ENCODE measurements at places on chromosomes 12 and 14.

DNA sequence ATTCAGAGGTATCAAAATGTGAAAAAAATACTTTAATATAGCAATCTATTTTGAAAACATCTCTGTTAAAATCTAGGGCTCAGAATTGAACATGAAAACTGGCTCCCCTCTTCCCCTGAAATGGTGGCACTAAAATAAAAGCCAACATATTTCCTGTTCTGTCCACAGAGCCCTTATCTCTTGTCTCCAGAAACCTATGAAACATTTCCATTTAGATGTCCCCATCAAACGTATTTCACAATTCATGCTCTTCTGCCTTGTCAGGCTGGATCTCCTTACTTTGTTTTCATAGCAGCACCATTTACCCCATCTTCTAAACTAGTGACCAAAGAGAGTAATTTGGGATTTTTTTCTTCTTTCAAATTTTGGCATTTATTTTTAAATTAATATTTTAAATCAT is 42.4 kb downstream of the PDE3A start:
- no peak for DNase-seq

DNA sequence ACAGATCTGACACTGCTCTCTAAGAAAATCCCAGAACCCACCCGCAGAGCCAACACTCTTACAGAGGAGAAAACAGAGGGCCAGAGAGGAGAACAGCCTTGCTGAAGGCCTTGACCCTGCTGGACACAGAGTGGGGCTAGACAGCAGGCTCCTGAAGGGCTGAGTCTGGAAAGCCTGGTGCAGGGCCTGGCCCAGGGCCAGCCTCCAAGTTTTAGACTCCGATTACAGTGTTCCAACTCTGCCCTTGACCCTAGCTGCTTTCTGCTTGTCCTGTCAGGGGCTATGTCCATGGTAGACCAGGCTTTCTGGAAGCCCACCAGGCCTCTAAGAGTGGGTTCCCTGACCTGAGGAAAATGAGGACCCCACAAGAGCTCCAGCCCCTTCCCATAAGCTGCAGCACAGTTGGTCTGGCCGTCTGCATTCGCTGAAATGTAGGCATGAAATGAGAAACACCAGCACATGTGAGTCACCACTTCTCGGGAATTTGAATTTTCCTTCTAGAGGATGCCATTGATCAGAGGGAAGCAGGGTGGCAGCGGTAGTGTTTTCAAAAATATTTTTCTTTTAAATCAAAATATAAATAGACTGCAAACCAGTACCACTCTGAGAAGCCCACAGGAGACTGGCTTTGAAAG is 154.4 kb downstream of the CALM1 start:
- DNase-seq = no peak

- no peak for DNase-seq
Observed at GRCh38 chr12:52041695-52042123, 9.5 kb upstream of the NR4A1 start.

DNA sequence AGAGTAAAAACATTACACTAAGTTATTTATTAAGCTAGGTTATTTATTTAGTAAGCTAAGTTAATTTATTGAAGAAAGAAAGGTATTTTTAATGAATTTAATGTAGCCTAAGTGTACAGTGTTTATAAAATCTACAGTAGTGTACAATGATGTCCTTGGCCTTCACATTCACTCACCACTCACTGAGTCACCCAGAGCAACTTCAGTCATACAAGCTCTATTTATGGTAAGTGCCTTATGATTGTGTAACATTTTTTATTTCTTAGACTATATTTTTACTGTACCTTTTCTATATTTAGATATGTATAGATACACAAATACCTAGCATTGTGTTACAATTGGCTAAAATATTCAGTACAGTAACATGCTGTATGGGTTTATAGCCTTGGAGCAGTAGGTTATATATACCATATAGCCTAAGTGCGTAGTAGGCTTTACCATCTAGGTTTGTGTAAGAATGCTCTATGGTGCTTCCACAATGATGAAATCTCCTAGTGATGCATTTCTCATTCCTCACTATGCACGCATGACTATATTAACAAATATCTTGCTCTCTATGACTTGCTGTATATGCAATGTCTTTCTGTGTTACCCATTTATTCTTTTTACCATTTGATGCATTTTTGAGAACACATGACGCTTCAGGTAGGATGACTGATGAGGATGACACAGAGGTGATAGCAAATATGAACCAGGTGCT is 309.6 kb upstream of the ATXN7L3B start:
- no peak for DNase-seq

- DNase-seq = no peak
Observed at GRCh38 chr14:52124791-52125684, 56.2 kb upstream of the NID2 start.

DNA sequence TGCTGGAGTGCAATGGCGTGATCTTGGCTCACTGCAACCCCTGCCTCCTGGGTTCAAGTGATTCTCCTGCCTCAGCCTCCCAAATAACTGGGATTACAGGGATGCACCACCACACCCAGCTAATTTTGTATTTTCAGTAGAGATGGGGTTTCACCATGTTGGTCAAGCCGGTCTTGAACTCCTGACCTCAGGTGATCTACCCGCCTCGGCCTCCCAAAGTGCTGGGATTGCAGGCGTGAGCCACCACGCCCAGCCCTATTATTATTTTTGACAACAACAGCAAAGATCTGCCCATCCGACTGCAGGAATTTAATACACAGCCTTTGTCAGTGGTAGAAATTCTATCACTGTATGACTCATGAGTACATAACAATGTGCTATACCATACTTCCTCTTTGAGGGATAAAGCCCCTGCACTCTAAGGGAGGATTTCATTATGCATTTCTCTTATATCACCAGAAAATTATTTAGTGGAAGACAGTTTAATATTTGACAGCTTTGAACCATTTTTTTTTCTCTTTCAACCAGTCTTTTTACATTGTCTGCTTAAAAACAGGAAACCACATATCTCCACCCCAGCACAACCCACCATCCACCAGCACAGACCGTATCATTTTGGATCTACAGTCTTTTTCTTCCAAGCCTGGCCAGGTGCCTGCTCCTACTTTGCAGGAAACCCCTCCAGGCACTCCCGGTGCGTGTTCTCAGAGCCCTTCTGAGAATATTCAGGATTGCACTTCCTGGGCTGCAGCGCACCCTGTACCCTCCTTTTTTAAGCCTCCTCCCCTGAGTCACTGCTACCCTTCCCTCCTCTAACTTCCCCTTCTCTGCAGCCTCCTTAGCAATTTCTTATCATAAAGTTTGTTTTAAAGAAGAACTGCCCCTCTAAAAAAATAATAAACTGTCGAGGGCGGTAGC is 594 bp downstream of the ARHGDIB start:
- no peak for DNase-seq

DNA sequence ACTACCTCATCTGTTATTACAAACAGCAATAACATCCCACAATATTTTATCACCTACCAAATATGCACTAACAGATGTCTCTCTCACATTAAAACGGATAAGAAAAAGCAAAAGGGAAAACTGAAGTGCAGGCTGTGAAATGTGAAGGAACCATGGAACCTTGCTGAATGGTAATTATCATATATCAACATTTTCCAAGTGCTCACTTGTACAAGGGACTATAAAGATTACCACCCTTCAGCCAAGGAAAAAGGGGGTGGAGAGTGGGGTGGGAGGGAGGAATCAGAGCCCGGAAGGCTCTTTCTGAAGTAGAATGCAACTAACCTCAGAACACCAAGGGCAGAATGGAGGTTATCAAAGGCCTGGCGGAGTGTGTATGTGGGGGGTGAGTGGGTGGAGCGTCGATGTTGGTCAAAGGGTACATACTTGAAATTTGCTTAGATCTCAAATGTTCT is 1.2 kb downstream of the SNX6 start:
- no peak for DNase-seq

GRCh38 chr12:116933091-116933490 is 22.3 kb downstream of the FBXW8 start:
- DNase-seq = no peak

DNA sequence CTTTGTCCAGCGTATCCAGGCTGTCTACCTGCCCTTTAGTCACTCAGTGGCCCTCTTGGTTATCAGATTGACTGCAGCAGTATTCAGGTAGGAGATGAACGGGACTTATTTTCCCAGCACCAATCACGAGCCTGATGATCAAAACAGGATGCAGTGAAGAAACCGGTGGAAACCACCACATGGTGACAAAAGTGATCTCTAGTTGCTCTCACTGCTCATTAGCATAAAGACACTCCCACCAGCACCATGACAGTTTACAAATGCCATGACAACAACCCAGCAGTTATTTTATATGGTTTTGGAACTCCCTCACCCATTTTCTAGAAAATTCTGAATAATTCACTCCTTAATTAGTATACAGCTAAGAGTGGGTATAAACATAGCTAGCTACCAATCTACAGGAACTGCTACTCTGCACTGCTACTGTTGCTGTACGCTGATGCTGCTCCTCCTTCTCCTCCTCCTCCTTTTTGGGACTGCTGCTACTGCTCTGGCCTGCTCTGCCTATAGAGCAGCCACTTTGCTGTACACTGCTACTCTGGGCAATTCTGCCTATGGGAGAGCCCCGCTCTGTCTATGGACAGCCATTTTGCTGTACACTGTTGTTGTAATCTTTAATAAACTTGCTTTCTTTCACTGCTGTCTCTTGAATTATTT is 142.5 kb upstream of the SSTR1 start:
- no peak for DNase-seq

- DNase-seq = no peak
Observed at GRCh38 chr12:83739607-83740006, 1052.9 kb downstream of the TMTC2 start.

DNA sequence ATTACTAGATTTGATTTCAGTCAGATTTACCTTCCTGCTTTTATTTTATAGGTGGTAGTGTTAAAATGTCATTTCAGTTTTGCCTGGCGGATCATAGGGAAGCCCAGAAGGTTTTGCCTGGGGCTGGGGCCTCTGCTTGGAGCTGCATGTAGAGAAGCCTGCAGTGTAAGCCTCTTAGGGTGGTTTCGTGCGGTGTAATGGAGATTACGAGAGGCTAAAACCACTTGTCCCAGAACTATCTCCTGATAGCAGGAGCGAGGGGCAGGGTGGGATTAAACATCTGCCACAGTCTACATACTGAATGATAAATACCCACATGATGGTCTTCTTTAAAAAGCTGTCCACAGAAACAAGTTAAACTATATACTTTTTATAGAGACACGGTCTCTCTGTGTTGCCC is 35.0 kb upstream of the DICER1 start:
- DNase-seq = no peak

GRCh38 chr12:71589478-71589881 is 74.2 kb downstream of the ZFC3H1 start:
- no peak for DNase-seq

DNA sequence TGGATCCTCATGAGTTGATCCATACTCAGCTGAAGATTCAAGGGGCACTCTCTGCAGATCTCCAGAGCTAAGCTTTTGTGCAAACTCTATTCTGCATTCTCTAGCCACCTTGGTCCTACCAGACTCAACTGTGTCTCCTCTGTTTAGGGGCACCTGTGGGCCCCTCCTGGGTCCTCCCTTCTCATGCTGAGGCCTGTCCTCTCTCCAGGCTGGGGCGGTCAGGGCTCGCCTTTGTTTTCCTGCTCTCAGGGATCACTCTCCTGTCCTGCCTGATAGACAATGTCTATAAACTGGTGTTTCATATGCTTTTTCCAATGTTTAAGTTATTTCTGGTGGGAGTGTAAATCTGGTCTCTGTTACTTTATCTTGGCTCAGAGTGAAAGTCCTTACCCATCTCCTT is 11.6 kb upstream of the KIF26A start:
- DNase-seq = no peak

DNA sequence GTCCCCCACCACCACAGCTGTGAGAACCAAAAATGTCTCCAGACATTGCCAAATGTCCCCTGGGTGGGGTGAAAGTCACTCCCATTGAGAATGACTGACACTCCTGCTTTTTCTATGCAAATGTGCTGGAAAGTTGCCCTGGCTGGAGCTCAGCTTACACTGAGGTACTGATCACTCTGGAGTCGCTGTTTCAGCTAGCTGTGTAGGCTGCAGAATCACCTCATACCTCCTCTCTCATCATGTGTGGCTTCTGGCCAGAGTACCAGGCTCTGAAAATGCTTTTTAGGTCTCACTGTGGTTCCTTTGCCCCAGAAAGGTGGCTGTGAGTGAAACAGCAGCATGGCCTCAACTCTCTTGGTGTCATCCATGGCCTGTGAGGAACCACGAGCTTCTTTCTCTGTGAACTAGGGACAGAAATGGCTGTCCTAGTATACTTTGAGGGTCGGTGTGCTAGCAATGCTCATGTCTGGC is 414.4 kb downstream of the DPF3 start:
- DNase-seq = no peak

DNA sequence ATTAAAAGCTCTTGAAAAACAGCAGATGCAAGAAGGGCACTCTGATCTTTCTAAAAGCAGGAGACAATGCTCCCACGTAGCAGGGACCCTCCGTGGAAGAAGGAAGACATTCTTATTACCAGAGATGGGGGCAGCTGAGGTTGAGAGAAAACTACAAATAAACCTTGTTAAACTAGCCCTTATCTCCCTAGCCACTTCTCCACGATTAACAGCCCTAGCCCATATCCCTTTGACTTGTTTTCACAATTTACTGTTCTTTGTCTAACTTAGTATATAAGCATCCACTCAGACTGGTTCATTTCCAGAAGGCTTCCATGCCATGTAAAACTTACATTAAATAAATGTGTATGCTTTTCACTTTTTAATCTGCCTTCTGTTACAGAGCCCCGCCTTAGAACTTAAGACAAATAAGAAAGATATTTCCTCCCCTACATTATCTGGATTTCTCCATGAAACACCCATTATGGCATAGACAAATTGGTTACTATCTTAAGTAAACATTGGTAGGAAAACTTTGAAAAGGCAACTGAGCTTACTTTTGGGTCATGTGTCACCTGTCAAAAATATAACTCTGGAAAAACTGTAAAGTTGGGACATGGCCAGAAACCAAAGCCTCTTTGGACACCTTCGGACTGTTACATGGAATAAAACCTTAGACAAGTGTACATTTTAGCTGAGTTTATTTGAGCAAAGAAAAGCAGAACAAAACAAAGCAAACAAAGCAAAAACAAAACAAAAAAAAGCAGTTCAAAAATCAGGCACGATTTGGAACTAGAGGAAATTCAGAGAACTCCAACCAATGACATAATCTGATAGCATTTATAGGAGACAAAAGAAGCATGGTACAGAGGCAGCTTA is 4.9 kb upstream of the RNASE1 start:
- DNase-seq = no peak

DNA sequence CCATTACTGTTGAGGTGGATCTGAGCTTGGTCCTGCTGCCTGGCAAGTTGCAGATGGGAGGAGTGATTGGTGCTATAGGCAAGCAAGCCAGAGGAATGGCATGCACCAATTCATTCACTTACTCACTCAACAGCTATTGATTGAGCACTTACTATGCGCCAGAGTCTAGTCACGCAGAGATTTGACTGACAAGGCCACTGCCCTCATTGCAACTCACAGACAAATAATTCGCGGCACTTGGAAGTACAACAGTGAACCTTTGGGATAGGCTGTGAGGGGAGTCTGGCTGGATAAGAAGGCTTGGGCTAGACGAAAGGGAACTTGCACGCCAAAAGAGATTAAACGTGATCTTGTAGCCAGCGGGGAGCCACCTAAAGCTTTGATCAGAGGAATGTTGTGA is 96.2 kb downstream of the NEDD1 start:
- no peak for DNase-seq
